Stimulated activated CD4-positive, alpha-beta T cell treated with anti-CD3 and anti-CD28 coated beads, Interleukin-2, amount 100 ng/mL, for 24 hours (primary cell): ENCODE measurements at places on chromosomes 12 and 14.

DNA sequence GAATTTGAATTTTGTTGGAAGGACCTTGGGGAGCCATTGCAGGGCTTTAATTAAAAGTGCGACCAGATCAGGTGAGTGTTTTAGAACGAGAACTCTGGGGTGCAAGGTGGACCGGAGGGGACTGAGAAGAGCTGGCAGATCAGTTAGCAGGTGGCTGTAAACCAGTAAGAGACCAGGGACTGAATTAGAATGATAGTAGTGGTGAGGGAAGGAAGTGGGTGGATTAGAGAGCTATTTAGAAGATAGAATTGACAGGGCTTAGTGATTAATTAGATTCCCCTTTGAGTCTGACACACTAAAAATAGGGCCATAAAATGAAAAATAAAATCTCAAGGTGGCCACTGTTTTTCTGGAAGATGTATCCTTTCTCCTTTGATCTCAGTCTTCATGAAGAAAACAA is 44.8 kb downstream of the PLXNC1 start:
- DNase-seq = no peak

DNA sequence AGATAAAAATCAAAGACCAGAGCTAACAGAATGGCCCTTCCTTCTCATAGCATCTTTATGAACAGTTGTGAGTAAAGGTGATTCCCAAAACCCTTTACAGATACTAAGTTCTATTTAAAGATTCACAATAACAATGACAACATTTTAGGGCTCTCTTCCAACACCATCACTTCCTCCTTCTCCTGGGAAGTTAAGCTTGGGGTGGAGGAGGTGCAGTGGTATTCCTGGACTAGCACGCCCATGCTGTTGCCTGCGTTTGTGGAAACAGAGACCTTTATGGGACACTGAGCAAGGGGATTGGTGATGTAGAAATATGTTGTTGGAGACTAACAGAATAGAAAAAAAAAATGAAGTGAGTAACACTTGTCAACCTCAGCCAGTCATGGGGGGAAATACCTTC is 22.5 kb downstream of the SYNE2 start:
- DNase-seq = no peak

GRCh38 chr14:43872752-43873655 is 634.1 kb downstream of the FSCB start:
- no peak for DNase-seq

DNA sequence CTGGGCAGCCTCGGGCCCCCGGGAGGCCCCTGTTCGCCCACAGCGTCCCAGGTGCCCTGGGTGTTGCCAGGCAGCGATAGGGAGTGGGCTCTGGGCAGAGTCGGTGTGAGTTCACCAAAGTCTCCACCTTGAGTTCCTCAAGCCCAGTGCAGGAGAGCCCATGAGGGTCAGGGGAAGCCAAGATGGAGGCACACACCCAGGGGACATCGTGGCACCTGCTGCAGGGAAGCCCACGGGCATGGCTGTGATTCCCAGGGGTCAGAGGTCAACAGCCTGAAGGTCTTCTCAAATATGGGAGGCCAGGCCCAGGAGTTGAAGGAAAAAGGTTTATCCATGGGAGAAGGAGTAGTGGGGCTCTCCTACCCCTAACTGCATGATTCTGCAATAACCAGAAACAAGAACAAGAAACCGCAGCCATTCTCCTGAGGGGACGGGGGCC is 148.8 kb downstream of the ADGRD1 start:
- DNase-seq = no peak

- DNase-seq = no peak
These were observed 2.9 kb downstream of the TMEM229B start for GRCh38 chr14:67485501-67486095.

- peak; percentile 19 for DNase-seq
These were observed at the start of gene MSRB3 for GRCh38 chr12:65278576-65279368. Gene MSRB3 (plus strand): TSS chr12:65278683. CDS start chr12:65308580, 29,897 bp downstream.

- peak; percentile 68 for DNase-seq
These were observed at the start of gene HCAR1 for GRCh38 chr12:122730215-122731014. Gene HCAR1 (minus strand): TSS chr12:122730844. CDS start chr12:122730339, 505 bp downstream.

- DNase-seq = no peak
These were observed 28.5 kb downstream of the A2M start for GRCh38 chr12:9087087-9087835.

DNA sequence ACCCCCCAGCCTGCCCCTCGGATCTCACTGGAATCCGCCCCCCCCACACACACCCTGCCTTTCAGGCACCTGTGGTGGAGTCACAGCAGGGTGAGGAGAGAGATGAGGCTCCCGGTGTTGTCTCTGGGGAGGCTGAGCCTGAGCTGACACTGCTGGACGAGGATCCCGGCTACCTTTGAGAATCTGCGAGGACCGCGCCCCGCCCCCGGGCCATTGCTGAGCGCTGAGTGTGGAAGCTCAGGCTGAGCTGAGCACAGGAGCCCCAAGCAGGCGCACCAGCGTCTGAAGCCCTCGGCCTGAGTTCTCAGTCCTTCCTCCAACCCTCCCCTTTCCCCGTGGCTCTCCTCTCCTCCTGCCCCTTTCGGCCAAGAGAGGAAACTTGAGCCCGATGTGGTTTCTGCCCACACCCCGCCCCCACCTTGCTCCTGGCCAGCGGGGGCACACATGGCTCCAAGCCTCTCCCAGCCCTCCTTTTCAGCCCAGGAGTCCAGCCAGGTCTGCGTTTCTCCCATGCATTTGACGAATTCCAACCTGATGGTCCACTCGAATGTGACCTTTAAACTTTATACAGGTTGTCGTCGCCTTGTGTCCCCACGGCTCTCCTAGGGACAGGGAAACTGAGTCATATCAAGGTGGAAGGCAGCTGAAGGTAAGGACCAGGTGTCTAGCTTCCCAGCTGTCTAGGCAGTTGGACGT is at the start of gene NFE2:
Gene NFE2 (minus strand): TSS at position 284 of the 696 bp plus-strand sequence. CDS start 5,767 bp downstream, outside the sequence.
- peak; percentile 47 for DNase-seq

- peak; percentile 62 for DNase-seq
These were observed 9.2 kb downstream of the CD69 start for GRCh38 chr12:9751204-9752144.
